BE2C (cell line): ENCODE measurements at places on chromosomes 5 and 9.

- DNase-seq, result no peak
Observed at GRCh38 chr5:8033261-8033660, 164.3 kb downstream of the MTRR start.

DNA sequence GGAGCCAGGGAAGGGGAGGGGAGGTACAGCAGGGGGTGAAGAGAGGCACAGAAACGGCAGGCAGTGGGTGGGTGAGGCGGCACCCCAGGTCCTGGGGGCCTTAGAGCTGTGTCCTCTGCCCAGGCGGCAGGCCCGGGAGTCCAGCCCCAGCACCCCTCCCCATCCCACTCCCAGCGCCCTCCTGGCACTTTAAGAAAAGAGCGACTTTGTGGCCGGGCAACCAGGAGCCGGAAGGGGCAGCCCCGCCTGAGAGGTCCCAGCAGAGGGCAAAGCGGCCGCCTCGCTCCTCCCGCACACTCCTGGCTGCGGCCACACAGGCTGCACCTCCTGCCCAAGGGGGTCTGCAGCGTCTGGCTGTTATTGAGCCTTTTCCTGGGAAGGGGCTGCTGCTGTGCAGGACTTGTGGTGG, 42.6 kb downstream of the NACC2 start:
- DNase-seq, result no peak

- no peak for DNase-seq
Observed at GRCh38 chr5:160486573-160486972, 64.9 kb downstream of the PTTG1 start.

GRCh38 chr5:150272531-150272930, 17.0 kb downstream of the CAMK2A start:
- peak; percentile 73 for DNase-seq

GRCh38 chr5:121976979-121977378, 15.2 kb downstream of the SRFBP1 start:
- DNase-seq, result no peak

DNA sequence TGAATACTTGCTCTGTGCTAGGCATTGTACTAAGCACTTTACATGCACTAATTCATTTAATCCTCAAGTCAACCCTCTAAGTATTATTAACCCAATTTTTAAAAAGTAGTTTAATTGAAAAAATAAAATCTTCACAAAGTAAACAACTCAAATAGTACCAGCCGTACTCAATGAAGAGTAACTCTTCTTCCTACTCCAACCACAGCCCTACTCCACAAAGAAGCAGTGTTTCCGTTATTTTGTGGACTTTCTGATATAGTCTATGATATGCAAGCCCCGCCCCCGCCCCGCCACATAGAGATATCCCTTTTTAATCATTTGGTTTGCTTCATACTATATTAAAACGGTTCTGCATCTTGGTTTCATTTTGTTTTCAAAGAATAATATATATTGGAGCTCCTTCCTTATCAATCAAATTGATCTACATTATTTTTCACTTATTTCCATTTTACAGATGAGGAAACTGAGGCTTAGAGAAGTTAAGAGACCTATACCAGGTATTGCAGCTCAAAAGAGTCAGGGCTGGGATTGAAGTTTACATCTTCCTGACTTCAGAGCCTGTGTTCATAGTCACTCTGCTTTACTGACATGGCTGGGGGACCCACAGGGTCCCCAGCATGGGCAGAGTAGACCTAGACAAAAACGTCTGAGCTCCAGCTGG, 78.6 kb downstream of the PCDH1 start:
- DNase-seq, result no peak

DNA sequence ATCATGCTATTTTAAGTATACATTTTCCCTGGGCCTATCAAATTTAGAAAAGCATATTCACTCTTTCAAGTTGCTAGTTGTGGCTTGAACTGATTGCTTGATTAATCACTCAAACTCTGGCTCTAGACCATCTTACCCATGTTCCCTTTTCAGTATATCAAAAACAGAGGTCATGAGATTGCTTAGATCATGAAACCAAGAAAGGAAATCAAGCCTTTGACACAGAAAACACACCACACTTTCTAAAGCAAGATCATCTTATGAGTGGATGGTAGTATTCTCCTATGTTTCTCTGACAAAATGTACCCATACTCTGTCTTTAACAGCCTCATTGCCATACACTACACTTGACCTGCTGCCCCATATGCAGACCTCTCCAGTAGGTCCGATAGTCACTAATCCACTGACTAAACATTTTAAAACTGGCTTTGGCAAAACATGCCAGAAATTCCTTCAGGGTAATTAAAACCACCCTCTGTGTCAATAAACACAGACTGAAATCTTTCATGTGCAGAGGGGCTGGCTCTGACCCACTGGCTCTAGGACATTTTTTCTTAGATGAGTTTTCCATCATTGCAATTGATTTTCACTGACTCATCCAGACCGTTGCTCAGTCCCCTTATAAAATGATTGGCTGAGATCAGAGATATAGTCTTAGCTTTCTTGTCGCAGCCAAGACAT, 18.2 kb downstream of the PPP2R2B start:
- DNase-seq, result no peak

DNA sequence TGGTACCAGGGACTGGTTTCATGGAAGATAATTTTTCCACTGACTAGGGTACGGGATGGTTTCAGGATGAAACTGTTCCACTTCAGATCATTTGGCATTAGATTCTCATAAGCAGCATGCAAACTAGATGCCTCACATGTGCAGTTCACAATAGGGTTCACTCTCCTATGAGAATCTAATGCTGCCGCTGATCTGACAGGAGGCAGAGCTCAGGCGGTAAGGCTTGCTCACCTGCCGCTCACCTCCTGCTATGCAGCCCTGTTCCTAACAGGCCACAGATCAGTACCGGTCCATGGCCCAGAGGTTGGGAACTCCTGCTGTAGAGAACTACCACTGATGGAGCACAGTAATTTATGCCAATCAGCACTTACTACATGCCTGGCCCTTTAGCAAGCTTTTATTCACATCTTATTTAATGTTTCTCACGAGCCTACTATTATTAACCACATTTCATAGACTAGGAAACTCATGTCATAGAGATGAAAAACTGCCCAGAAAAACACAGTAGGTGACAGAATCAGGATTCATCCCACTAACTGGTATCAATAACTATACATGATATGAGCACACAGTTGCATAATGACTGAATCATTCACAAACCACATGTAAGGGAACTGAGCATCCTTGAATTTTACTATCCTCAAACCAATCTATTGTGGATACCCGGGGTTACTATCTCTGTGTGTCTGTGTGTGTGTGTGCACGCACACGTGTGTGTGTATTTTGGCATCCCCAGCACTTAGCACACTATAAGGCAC, 46.5 kb downstream of the SVEP1 start:
- no peak for DNase-seq

DNA sequence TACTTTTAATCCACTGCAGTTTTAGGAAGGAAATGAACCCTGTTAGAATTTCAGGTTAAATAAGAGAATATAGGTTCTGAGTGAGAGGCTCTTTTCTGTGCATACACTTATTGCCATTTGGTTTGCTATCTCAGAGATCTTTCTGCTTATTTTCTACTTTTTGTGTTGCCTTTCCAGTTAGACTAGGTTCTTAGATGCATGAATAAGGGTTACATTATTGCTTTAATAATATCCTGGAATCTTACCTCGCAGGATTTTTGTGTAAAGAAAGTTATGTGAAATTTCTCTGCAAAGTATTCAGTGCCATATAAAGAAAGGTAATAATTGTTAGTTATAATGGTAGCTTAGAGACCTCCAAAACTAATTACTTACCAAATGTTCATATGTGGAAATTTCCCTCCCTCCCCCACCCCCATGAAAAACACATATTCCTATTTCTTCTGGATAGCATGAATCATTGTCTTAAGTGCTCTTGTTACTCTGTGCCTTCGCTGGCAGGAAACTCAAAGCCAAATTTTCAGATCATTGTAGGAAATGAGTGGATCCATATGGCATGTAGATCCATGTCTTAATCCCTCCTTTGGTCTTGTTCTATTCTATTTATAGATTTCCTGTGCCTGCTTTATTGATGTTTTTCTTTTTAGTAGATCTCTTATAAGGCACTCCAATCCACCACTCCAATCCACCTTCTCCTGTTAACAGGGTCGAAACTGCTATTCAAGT, 2.7 kb upstream of the APBA1 start:
- no peak for DNase-seq
